Vagina (tissue), 2 donors: ENCODE measurements at places on chromosomes 7 and 10.

DNA sequence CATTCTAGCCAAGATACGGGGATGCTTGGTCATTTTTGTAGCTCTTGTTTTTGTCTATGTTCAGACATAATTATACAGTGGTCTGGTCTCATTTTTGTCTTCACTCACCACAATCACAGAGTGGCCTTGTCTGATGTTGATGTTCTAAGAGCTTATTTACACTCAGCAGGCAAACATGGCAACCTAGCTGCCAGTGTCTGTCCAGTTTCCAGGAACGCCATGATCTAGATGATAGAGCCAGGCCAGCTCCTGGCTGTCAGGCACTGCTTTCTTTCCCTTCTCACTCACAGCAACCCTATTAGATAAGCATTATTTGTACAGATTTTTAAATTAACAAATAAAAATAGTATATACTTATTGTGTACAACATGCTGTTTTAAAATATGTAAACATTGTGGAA lies 98.6 kb upstream of the PHF14 start:
- no peak for DNase-seq

GRCh38 chr10:27743877-27744801 lies 1.5 kb downstream of the MKX start:
- DNase-seq: no peak

DNA sequence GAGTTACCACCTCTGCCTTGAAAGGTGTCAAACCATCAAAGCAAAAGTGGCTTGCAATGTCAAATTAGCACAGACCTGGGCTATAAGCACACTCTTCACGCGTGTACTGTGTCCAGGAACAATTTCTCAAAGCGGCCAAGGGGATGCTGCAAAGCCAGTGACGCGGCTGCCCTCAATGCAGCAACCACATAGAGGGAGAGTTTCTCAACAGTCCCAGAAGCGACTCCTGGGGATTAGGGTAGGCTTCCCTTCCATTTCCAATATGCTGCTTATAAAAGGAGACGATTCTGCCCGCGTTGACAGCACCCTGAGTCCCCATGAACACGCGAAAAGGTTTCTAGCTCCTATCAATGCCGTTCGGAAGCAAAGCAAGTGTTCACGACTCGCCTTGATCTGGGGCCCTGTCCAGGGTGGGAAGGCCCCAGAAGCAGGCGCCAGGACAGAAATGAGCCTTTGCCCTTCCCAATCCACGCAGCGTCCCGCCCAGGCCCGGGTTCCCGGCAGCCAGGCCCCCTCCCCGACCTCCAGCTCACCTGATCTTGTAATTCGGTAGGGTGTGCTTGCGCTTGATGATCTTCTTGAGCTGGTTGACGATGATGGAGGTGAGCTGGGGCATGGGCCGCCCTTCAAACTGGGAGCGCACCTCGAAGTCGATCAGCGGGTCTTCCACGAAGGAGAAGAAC lies 1.3 kb downstream of the PDZD8 start:
- no peak for DNase-seq

- DNase-seq: peak; percentile 85
Observed at GRCh38 chr7:157299613-157300368, 37.0 kb upstream of the DNAJB6 start.

DNA sequence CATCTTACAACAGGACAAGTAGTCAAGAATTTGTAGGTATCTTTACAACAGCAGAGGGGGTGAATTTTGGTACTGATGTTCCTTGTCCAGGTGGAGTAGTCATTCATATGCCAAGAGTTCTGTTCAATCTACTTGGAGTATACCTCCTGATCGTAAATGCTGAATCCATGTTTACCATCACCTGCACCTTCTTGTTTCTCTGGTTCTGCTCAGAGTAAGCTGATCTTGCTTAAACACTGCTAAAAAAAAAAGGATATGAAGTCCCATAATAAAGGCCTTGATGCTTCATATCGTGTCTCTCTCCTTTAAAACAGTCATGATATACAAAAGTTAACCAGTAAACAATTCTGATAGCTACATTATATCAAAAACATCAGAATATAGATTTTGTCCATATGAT lies 45.3 kb upstream of the FOXP2 start:
- DNase-seq: no peak

- no peak for DNase-seq
Observed at GRCh38 chr7:108404509-108405420, 51.5 kb downstream of the NRCAM start.

DNA sequence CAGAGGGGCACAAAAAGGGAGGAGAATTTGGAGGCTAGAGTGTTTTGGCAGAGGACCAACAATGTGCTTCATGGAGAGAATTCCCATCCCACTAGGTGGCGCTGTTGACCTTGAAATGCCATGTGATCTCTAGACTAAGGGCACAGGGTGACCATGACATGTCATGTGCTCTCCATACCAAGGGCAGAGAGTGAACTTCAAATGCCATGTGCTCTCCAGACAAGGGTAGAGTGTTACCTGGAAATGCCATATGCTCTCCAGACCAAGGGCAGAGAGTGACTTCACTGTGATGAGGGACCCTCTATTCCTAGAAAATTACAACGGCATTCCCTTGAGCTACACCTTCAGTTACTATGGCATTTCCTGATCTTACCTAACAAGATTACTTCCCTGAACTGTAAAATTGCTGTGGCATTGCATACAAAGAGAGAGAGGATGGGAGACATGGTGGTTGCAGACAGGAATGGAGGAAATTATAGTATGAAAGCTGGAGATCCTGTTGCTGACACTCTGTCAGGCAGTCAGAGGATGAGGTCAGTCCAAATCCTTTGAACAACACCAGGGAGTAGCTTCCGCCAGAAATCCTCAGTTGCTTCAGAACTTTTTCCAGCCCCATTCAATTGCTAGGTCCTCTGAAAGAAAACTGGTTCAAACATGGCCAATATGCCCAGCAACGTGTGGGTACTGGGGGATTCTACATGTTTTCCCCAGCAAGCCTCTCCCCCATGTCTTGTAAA lies 60.9 kb upstream of the ACSM6 start:
- DNase-seq: no peak

- no peak for DNase-seq
Observed at GRCh38 chr10:50210876-50211275, 40.4 kb downstream of the ASAH2 start.

- DNase-seq: no peak
Observed at GRCh38 chr10:4246881-4247358, 461.9 kb upstream of the KLF6 start.
